ENCODE measurements at places on chromosomes 6 and 20. TPM values are rescaled to one million over a fixed set of nuclear protein-coding genes. Genes with fewer than 3 reads are reported as not detected.

DNA sequence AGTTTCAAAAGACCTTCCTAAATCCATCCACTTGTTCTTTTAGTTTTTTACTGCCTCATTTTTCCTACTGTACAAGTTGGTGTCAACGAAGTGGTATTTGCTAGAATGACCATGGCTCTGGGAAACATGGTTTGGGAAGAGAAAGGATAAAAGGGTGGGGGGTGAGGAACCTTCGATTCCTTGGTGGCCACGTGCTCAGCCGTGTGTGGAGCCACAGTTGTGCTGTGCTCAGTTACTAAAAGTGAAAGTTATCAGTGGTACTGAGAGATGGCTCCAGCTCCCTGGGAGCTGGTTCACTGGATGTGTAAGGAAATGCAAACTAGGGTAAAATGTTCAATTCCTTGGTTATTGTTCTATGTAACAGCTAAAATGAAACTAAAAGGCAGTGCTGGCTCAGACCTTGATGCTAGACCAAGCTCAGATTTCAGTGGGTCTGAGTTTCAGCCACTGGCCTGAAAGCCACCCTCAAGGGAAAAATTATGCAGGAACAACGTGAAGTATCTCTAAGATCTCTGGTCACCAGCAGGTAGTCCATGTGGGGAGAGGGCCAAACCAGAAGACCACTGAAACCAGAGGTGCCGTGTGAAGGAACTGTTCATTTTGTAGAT is 7.4 kb upstream of the SLC22A2 start:
- no peak for DNase-seq
- H3K27ac ChIP-seq = no peak overlapping the region
- H3K27me3 ChIP-seq = no peaks in the 10 kb centered on the region
- H3K4me3 ChIP-seq = no peak overlapping the region

DYNLT1 gene
- total RNA-seq = 19.9 TPM

DNA sequence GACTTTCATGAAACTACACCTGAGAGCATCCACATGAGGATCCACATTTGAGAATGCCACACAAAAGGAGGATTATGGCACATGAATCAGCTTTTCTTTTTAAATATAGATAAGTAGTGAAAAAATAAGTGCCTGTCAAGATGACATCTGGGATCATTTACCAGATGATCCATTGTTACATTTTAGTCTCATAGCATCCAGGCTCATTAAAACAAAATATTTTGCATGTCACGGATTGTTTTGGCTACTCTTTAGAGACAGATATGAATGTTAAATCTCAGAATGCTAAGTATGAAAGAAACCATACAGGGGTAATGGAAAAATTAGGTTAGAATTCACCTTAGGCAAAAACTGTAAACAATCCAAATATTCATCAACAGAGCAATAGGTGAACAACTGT is 66.7 kb downstream of the MYO6 start:
- DNase-seq = no peak
- no peaks in the 10 kb centered on the region for H3K27me3 ChIP-seq
- H3K36me3 ChIP-seq = no peaks in the 10 kb centered on the region
- no peak overlapping the region for H3K4me3 ChIP-seq

GRCh38 chr6:106318851-106319250 is 6.7 kb downstream of the ATG5 start:
- no peak for DNase-seq
- H3K4me1 ChIP-seq = peaks cover 46% of the 10 kb centered on the region
- peaks cover 24% of the 10 kb centered on the region for H3K36me3 ChIP-seq
- no peaks in the 10 kb centered on the region for H3K27me3 ChIP-seq
- no peak overlapping the region for H3K27ac ChIP-seq

- no peaks in the 10 kb centered on the region for H3K27me3 ChIP-seq
- no peak for DNase-seq
- H3K36me3 ChIP-seq = no peaks in the 10 kb centered on the region
- no peak overlapping the region for H3K4me3 ChIP-seq
- H3K4me1 ChIP-seq = no peaks in the 10 kb centered on the region
Measured at GRCh38 chr6:49118478-49118877, 344.6 kb downstream of the MMUT start.

DNA sequence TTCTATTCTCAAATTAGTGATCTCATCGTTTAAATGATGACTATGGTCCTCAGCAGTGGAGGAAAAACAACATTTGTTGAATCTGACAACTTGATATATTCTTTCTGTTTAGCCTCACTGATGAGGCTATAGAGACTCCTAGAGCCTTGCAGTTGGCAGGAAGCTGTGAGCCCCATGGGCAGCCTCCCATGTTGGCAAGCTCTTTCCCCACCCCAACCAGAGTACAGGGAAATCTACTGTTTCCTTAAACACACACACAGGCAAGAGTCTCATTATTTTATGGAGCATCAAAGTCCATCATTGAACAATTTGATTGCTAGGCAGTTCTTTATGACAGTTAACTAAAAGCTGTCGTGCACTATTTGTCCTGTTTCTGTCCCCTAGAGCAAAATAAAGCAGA is 498.2 kb upstream of the CITED2 start:
- H3K4me3 ChIP-seq = no peak overlapping the region
- H3K36me3 ChIP-seq = no peaks in the 10 kb centered on the region
- no peaks in the 10 kb centered on the region for H3K27me3 ChIP-seq
- no peak overlapping the region for H3K27ac ChIP-seq
- H3K4me1 ChIP-seq = peaks cover 8% of the 10 kb centered on the region

PROKR2 gene
- not detected for total RNA-seq

GRCh38 chr20:34927736-34928135 is 27.9 kb downstream of the GSS start:
- H3K27me3 ChIP-seq = no peaks in the 10 kb centered on the region
- H3K4me1 ChIP-seq = no peaks in the 10 kb centered on the region
- no peak for DNase-seq
- no peaks in the 10 kb centered on the region for H3K36me3 ChIP-seq
- no peak overlapping the region for H3K4me3 ChIP-seq

SLC2A10 gene
- not detected for total RNA-seq

GRCh38 chr6:91874971-91875370 is 1288.1 kb upstream of the MAP3K7 start:
- H3K36me3 ChIP-seq = no peaks in the 10 kb centered on the region
- no peak overlapping the region for H3K27ac ChIP-seq
- no peaks in the 10 kb centered on the region for H3K27me3 ChIP-seq
- no peaks in the 10 kb centered on the region for H3K4me1 ChIP-seq
- no peak for DNase-seq

- no peaks in the 10 kb centered on the region for H3K27me3 ChIP-seq
- no peak for DNase-seq
- H3K36me3 ChIP-seq = no peaks in the 10 kb centered on the region
- no peak overlapping the region for H3K4me3 ChIP-seq
- H3K4me1 ChIP-seq = peaks cover under 1% of the 10 kb centered on the region
- H3K27ac ChIP-seq = no peak overlapping the region
Measured at GRCh38 chr6:70171236-70171635, 131.6 kb downstream of the COL9A1 start.

- H3K4me1 ChIP-seq = no peaks in the 10 kb centered on the region
- no peak for DNase-seq
- H3K4me3 ChIP-seq = no peak overlapping the region
- H3K27me3 ChIP-seq = no peaks in the 10 kb centered on the region
Measured at GRCh38 chr6:170043881-170044790, 246.7 kb downstream of the DLL1 start.

DNA sequence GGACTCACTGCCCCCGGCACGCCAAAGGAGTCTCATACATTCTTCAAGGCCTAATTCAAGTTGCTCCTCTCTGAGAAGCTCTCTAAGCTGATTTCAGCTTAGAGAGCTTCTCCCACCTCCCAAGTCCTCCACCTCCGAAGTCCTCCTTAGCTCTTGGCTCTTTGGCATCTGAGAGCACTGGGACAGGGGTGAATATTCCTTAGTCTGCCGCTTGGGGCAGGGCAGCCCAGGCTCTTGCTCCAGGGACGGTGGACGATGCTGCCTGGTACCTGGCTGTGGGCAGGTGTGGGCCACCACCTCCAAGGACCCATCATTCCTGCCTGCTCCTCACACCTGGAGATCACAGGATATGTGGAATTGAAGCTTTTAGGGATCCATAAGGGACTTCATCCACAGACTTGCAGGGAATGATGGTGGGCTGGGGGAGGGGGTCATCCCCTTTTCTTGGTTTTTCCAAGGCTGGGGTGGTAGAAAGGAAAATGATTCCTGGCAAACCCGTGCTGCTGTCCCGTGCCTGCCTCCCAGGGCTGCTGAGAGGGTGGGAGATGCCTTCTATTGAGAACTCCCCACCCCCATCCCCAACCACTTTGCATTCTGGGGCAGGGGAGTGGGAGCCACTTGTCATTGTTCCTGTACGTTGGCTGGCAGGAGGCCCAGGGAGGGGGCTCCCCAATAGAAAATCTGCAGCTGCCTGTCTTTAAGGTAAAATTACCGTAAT is 57.4 kb downstream of the ARHGAP40 start:
- H3K36me3 ChIP-seq = no peaks in the 10 kb centered on the region
- H3K4me1 ChIP-seq = no peaks in the 10 kb centered on the region
